Neural crest cell (in vitro differentiated cells): ENCODE measurements at places on chromosomes 7 and 10.

DNA sequence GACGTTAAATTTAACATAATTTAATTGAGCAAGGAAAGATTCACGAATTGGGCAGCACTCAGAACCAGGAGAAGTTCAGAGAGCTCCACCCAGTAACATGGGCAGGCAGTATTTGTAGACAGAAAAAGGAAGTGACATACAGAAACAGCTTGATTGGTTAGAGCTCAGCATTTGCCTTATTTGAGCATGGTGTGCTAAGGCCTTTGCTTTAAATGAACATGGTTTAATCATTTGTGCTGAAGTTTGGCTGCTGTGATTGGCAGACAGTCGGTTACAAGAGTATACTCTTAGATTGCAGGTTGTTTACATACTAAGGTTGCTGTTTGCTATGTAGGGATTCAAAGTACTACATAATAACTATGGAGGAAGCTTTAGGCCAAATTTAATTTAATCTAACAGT, 199.2 kb downstream of the MALRD1 start:
- DNase-seq: no peak

DNA sequence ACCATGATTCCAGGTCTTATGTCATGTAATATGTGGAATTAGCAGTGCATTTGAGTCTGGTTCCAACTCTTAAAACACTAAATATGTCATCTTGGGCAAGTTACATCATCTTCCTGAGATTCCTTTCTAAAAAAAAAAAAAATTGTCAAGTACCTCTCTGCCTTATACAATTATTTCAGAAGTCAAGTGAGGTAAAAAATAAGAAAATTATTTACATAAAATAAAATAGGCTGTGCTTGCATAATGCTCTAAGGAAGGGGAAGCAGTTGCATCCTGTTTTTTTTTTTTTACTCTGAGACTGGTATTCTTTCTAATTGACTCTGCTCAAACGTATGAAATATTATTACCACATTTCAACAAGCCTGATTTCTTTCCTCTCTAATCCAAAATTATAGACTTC, 55.1 kb upstream of the SEMA3A start:
- DNase-seq: no peak

DNA sequence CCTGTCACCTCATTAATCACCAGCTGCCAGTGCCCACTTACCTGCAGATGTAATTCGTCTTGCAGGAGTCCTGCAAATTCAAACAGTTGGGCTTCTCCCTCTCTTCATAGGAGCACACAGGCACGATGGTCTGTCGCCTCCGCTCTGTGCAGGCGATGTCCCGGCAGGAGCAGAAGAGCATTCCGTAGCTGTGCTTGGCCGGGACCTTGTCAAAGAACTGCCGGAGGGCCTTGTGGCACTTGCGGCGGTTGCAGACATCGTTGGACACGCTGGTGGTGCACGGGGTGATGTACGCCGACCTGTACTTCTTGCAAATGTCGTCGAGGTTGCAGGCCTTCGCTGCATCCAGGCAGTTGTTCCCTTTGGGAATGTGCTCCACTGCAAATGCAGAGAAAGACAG, 147.8 kb downstream of the GFRA1 start:
- DNase-seq: no peak

GRCh38 chr10:299512-299911, 164.3 kb downstream of the ZMYND11 start:
- DNase-seq: no peak

DNA sequence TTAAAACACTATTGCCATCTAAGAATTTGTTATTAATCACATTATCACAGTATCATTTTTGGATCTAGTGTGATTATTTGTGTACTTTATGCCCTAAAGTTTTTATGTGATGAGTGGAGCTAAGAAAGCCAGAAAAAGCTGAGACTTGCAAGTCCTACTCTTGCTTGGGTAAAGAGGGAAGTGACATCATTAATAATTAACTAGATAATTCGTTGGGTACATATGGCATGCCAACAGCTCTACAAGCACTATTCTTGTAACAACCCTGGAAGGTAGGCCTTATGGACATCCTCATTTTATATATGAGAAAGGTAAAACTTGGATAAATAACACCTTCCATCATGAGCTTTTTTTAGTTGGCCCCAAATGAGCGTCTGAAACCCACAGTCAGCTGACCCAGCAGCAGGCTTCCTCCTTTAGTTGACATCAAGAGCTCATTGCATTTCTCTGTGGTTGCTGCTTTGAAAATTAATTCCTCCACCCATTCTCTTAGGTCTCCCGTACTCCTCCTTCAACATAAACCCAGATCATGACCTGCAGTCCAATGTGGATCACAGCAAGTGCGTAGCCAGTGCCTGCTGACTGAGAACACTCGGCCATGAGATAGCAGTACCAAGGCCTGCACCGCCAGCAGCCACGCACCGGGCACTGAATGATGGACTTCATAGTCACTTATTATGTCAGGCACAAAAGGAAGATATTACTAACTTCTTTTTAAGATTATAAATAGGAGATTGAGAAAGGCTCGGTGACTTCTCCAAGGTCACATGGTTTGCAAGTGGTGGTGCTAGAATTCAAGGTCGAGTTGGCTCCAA, 292.0 kb upstream of the AOAH start:
- DNase-seq: no peak

- DNase-seq: no peak
Observed at GRCh38 chr10:61390851-61391250, 62.3 kb downstream of the TMEM26 start.

DNA sequence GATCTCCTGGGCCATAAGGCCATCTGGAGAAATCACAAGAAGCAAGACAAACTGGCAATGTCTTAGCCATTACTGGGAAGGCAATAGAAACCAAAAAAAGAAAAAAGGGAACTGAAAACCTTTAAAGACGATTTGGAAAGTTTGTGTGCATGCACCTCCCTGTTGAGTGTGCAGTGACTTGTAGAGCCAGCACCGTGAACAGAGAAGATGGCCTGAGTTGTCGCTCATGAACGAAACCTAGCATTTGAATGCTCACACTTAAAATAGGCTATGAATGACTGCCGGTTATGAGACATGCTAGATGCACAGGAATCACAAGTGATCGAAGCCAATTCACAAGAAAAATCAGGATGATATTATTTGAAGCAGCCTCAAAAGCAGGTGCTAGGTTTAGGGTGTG, 151.3 kb upstream of the ADO start:
- DNase-seq: no peak

GRCh38 chr10:70602665-70603448, at the start of gene PRF1:
PRF1 (minus strand) TSS chr10:70602741; CDS start chr10:70600902, 1,839 bp downstream.
- DNase-seq: no peak

GRCh38 chr7:141587304-141587703, 36.1 kb downstream of the AGK start:
- DNase-seq: no peak

DNA sequence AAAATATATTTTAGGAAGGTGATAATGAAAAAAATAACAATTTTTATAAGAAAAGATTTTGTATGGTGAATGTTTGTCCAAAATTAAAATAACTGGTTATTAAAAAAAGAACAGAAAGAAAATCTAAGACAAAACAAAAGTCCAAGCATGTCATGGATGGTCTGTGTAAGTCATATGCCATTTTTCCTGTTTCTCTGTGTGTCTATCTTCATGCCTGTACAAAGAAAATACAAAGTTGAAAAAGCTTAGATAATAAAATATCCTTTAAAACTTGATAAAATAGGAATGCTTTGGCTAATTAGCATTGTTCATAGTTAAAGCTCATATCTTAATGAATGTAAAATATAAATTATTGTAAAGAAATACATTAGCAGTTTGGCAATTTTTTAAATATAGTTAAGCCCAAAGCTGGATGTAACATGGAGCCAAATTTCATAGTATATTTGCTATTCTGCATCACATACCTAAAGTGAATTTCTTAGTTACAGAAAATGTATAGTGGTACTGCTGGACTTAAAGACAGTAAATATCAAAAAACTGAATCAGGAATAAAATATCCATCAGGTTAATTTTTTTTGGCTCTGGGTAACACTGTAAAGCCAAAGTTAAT, 661.1 kb downstream of the PCDH15 start:
- no peak for DNase-seq

DNA sequence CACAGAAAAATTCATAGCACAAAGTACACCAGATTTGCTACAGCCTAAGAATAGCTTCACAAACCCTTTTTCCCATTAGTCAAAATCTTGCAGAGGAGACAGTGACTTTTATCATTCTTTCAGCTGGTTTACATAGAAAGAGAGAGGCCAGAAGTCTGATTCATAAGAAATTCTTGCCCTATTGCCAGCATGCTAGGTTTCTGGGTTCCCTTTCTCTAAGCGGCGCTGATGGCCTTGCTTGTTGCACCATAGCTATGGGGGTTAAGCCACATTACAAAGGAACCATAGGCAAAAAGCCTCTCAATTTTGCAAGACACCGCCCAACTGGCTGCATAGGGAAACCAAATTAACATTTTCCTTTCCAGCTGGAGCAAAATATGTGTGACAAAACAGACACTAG, 87.4 kb downstream of the ZNF467 start:
- DNase-seq: no peak

GRCh38 chr7:44637788-44638594, 31.6 kb downstream of the OGDH start:
- no peak for DNase-seq

DNA sequence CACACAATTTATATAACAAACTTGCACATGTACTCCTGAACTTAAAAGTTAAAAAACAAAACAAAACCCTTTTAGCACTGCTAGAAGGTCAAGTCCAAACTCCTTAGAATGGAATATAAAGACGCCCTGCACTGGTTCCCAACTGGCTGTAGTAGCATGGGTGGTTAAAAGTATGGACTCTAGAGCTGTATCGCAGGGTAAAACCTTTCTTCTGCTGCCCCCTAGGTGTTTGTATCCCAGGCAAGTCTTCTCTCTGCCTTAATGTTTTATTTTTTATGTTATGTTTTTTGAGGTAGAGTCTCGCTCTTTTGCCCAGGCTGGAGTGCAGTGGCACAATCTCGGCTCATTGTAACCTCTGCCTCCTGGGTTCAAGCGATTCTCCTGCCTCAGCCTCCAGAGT, 35.2 kb downstream of the LSMEM1 start:
- no peak for DNase-seq

- DNase-seq: no peak
Observed at GRCh38 chr7:91866599-91867148, 13.8 kb downstream of the MTERF1 start.

DNA sequence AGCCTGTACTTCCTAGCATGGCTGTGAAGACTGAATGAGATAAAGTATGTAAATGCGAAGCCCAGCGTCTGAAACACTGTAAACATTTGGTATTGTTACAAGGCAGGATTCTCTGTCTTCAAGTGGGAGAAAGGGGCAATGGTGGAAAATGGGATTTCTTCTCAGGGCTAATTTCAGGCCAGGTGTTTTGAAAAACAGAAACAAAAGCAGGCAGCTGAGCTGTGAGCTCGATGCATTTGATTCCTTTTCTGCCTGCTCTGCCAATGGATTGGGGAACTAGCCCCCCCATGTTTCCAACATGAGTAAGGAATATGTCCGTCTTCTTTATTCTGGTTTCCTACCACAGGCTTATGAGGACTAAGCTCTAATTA, 732.1 kb upstream of the AUTS2 start:
- no peak for DNase-seq

GRCh38 chr10:69612760-69613159, 17.3 kb upstream of the FAM241B start:
- no peak for DNase-seq

GRCh38 chr7:19982841-19983835, 209.7 kb upstream of the TMEM196 start:
- DNase-seq: peak; percentile 11

DNA sequence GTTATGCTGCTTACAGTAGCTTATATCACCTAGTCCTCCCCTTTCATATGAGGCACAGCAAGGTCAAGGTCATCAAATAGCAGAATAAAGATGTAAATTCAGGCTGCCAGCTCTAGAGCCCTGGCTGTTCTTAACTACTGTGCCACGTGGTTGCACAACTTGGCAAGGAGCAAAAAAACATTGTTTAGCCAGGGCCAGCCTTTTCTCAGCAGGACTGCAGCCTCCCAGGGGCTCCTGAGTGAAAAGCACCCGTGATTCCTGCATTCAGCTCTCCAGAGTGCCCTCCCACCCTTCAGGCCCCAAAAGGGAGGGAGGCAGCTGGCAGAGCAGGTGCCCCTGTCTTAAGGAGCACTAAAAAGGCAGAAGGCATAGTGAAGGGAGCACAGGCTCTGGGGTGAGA, 31.8 kb upstream of the TM9SF3 start:
- DNase-seq: no peak

GRCh38 chr7:108375668-108376067, 80.6 kb downstream of the NRCAM start:
- DNase-seq: no peak

- DNase-seq: no peak
Observed at GRCh38 chr10:59968705-59969104, 62.3 kb upstream of the CCDC6 start.

DNA sequence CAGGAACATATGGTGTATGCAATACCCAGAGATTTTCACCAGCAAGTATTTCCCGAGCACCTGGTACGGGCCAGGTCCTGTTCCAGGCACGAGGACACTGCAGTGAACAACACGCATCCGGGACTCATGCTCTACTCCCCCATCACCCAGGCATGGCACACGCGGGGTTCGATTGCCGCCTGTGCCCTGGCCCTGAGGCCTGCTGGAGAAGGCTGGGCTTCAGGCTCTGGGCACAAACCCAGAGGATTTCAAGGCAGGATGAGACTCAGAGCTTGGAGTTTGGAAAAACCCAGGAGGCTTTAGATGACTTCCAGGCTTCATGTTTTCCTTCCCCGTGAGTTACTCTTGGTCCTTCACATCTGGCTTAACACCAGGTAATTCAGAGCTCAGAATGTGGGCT, 143.5 kb downstream of the NEURL1 start:
- no peak for DNase-seq

DNA sequence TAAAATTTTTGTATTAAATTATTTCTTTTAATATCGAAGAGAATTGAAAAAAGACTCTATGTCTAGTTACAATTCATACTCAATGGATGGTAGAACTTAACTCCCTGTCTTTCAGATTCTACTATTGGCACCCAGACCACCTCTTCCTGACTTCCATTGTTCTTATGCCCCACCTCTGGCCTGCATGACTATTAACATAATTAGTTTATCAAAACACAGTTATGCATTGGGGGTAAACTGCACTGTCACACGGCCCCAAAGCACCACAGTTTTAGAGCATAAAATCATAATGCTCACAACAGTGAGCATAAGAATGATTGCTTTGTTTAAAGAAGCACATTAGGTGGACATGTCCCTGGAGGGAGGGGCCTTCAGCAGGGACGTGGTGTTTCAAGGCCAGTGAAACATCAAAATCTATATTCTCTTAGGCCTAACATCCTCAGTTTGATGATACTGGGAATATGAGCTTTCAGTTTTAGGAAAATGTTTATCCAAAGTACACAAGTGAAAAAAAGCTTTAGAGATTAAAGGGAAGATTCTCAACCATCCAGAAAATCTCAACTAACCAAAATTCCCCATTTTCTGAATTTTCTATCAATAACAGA, 79.8 kb downstream of the NRP1 start:
- DNase-seq: no peak

DNA sequence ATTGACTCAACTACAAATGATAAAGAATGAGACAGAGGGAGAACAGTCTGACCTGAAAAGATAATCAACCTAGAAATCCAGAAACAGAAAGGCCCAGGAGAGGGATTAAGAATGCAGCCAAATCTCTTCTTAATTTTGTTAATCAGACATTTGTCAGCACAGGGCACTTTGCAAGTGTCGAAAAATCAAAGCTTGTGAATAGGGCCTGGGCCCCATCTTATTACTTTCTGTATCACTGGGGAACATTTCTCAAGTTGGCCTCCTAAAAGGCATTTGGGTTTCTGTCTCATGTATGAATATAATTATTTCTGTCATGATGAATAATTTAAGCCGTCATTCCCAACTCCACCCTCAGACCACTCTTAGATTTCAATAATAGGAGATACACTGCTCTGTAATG, 308.4 kb upstream of the PRKCQ start:
- no peak for DNase-seq
